Stimulated activated CD4-positive, alpha-beta T cell treated with anti-CD3 and anti-CD28 coated beads, TNF-alpha, amount 100 ng/mL, for 1 hour (primary cell): ENCODE measurements at places on chromosomes 1 and 21.
A peak's percentile ranks its signal among the peaks of the same experiment; 100 is the strongest.

- no peak for DNase-seq
Observed at GRCh38 chr1:155898888-155899287, 12.3 kb downstream of the RIT1 start.

GRCh38 chr1:186754542-186755145 is 74.1 kb upstream of the PLA2G4A start:
- DNase-seq: no peak

DNA sequence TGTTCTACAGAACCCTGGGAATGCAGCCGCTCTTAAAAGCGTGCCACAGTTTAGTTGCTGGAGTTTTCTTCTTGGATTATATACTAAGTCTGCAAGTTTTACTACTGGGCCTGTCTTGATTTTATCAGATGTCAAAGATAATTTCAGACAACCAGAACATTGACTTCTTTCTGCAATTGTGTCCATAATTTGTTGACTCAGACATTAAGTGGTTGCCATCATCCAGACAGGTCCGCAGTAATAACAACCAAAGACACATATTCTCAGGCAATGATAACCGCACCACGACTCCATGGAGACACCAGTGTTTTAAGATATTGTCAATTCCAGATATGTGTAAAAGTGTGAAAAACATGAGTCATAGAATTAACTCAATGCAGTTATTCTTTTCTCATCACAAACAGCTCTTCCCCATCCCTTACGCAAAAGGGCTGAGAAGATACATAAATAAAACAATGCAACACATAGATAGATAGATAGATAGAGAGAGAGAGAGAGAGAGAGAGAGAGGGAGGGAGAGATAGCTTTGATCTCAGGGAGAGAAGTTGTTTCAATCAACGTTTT is 90.4 kb upstream of the FMN2 start:
- DNase-seq: no peak

GRCh38 chr1:206933333-206933945 is 11.7 kb upstream of the FCMR start:
- peak; percentile 52 for DNase-seq

DNA sequence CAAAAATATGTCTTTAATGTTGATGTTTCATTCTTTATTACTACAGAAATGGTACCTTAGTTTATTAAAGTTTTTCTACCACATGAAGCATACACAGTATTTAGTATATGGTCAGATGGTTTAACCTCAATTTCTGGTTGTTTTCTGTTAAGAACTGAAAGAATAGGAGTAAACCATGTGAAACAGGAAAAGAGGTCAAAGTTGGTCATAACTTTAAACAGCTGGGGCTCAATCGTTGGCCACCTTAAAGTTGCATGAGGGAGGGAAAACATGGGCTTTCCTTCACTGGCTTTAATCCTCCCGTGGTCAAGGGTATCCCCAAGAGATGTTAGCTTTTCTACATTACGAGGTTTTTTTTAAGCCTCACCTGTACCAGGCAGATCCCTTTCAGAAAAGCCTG is 483.3 kb upstream of the ADAMTS5 start:
- DNase-seq: no peak

DNA sequence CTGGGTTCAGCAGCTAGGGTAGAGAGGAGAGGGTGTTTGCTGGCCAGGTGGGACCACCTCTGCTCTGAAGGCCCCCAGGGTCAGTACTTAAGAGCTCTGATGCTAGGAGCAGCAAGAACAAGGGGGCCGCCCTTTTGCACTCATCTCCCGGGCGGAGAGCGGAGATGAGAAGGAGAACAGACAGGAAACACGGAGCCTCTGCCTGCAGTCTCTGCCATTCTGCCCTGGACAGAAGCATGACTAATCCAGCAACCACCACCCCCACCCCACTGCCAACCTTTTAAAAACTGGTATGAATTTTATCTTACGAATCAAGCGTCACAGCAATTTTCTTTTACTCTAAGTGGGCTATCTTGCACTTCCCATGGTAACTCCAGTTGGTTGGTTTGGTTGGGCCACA is 34.5 kb downstream of the PARP1 start:
- DNase-seq: no peak

- DNase-seq: peak; percentile 42
Observed at GRCh38 chr1:27097484-27097917, 57.4 kb downstream of the SLC9A1 start.

DNA sequence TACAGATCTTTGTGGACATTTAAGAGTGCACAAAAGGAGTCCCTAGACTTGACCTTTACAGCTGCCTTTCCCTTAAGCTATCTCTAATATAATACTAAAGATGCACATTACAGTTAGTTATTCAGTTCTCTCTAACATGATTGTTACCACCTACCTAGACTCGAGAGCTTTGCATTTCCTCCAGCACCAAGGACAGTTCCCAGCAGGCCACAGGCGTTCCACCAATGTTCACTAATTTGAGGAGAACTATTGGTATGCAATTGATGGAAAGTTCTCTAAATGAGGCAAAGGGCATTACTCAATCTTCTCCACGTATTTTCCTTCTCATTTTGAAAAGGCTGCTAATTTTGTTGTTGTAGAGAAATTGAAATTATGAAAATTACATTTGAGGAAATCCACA is 5.4 kb upstream of the NTNG1 start:
- DNase-seq: no peak

DNA sequence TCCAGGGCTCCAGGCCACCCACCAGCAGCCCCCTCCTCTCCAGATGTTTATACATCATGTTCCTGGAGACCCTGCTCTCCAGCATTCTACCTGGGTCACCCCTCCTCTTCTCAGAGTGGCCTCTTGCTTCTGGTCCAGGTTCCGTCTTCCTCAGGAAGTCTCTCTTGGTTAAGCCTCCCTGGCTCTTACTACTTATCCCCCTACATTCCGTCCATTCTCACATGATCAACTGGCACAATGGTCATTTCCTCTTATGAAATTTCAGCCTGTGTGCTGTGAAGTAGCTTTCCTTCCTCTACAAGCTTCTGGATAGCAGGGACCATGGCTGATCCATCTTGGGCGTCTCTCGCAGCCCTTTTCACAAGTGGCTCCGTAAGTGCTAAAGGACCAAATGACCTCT is 33.9 kb upstream of the ATP2B4 start:
- DNase-seq: no peak

GRCh38 chr1:97379387-97380075 is 541.3 kb downstream of the DPYD start:
- no peak for DNase-seq

- DNase-seq: no peak
Observed at GRCh38 chr1:42368096-42368795, 12.3 kb upstream of the RIMKLA start.

DNA sequence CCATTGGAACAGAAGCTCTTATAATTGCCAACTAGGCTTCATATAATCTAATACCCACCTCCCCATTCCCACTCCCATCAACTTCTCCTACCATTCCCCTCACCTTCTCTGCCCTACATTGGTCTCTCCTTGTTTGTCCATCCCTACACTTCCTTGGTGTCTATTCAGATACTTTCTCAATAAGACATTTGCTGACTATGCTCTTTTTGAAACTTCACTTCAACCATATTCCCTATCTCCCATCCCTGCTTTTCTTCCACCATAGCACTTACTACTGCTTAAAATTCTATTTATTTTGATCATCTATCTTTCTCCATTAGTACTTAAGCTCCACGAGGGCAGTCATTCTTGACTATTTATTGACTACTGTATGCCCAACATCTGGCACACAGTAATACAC is 40.4 kb downstream of the CD160 start:
- DNase-seq: no peak

DNA sequence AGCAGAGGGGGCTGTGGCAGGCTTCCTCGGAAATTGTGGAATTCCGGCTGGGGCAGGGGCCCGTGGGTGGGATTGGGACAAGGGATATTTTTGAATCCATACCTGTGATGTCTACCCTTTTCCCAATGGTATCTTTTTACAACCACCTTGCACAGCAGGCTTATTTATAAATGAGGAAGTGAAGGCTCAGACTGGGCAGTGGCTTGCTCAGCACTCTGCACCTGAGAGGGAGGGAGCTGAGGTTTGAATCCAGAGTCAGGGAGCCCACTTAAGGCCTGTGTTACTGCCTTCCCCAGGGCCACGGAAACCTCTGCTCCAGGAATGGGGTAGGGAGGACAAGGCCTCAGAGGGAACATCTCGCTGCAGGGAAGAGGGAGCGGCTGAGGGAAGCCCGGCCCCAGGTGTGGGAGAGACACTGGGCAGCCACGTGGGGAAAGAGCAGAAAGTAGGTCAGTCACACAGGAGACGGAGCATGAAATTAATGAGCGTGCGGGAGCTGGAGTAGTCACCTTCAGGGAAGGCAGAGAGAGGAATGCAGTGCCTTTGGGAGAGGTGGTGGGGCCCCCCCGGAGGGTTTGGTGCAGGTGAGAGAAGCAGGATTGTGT is 35.4 kb upstream of the SCMH1 start:
- DNase-seq: no peak

DNA sequence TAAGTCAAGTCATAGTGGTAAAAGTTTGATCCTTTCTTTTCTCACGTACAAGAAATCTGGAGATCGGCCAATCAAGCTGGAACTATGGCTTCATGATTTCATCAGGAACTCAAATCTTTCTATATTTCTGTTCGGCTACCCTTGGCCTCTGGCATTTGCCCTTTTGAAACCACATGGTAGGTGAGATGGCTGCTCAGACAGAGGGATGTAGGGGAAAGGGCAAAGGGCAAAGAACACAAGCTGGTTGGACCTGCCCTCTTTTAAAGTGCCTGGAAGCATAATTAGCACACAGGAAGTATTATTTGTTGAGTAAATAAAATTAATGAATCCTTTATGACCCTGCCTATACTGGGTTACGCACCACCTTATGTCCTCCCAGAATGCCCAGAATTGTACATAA is 11.5 kb upstream of the RGS1 start:
- no peak for DNase-seq

DNA sequence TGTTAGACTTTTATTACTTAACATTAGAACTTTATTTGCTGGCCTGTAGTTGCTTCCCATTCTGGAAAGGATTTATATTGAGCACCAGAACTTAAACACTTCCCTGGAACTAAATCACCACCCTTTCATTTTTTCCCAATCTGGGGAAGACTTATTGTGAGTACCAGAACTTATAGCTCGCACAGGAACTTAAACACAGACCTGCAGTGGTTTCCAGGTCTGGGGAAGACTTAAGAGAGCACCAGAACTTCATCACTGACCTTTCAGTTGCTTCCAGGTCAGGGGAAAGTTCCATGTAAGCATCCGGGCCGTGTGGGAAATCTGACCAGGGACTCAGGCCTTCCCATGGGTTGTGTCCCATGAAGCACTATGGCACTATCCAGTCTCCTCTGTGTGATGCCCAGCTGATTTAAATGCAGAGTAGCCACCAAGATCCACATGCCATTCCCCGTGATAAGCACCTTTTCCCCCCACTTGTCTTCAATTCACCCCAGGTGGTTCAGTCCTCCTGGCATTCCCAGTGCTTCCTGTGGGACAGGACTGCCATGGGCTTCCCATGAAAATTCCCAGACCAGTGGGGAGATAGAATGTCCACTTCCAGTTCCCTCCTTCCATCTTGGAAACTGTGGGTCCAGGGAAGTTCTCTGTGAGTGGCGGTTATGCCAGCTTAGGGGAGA is 48.9 kb downstream of the C4BPA start:
- DNase-seq: no peak

DNA sequence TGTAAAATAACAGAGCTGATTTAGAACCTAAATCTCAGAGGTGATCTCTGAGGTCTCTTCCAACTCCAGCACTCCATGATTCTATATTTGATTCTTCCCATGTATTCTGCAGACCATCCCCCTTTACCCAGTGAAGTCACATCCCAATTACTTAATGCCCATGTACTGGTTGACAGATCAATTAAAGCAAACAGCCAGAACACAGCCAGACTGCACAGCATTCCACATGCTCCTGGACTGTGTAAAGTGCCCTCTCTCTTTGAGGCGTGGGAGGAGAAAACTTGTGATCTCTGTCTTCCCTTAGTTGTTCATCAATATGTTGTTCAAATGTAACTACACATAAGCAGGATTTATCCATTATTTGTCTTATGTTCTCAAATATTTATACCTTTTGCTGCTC is 18.1 kb downstream of the NOS1AP start:
- DNase-seq: no peak

- no peak for DNase-seq
Observed at GRCh38 chr1:110310300-110310699, 28.9 kb upstream of the RBM15 start.

GRCh38 chr1:218611916-218612585 is 266.9 kb downstream of the TGFB2 start:
- no peak for DNase-seq

DNA sequence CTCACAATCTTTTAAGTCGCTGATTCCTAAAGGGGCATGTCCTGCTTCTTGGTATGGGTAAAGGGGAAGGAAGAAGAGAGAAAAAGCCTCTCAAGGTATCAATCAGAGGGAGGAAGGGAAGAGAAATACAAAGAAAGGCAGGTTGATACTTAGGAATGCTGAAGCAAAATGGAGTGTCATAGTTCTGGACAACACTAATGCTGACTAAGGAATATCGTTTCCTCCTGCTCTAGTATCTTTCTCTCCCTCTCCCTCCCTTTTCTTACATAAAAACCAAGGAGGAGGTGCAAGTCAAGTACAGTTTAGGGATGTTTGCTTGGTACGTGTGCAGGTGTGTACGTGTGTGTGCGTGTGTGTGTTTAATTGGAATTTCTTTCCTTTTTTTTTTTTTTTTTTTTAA is 44.9 kb upstream of the IL12RB2 start:
- DNase-seq: no peak

GRCh38 chr1:15786581-15786980 is 20.9 kb downstream of the UQCRHL start:
- no peak for DNase-seq

- no peak for DNase-seq
Observed at GRCh38 chr1:32091176-32091575, 16.7 kb upstream of the KPNA6 start.

DNA sequence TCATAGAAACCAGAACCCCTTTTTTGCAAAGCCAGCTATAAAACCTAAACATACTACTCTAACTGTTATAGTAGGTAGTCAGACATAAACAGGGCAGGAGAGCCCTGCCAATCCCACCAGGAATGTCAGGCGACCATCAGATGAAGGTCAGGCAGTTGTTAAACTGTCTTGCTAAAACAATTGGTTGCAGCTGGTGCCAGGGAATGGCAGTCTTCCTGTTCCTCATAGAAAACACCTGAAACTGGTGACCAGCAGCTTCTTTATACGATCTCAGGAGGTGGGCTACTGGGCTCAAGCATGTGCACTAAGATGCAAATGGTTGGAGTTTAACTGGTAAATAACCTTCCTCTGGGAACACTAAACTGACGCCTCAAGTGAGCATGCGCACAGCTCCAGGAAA is 224.1 kb downstream of the COL11A1 start:
- no peak for DNase-seq

DNA sequence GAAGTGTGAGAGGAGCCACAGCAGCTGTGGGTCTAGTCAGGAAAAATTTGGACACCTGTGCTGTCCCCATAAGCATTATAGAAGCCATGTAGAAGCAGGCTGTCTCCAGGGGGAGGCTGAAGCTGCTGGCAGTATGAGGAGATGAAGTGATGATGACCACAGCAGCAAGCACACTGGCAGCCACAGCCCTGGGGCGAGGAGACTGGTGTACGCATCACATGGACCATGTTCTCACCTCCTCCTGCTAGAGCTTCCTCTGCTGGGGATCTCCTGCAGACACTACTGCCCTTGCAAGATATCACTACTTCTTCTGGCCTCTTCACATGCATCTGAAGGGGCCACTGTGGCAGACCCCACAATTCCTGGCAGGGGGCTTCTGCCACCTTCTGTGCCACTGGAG is 33.8 kb upstream of the CREG1 start:
- no peak for DNase-seq

GRCh38 chr1:119735217-119735616 is 23.5 kb downstream of the PHGDH start:
- DNase-seq: no peak

- no peak for DNase-seq
Observed at GRCh38 chr1:58013237-58013636, 533.3 kb downstream of the OMA1 start.

GRCh38 chr1:225156254-225156653 is 226.8 kb downstream of the DNAH14 start:
- no peak for DNase-seq
